ENCODE measurements at places on chromosomes 2 and 18. TPM values are rescaled to one million over a fixed set of nuclear protein-coding genes. Genes with fewer than 3 reads are reported as not detected.

DNA sequence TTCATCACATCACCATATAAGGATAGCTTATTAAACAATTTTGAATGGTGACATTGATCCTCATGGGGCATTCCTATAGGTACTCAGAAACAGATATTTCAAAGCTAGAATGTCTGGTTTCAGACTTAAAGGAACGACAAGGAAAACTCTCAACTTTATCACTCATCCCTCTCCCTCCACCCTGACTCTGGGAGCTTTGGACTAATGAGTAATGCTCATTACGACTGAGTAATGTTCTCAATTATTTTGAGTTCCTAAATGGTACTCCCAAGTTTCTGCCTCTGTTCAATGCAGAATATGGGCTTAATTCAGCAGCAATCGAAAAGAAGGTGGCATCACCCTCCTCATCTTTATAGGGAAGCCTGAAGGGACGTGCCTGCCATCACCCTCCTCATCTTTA, 43.4 kb downstream of the RFX8 start:
- DNase-seq = no peak

GRCh38 chr2:104430852-104431251, 423.1 kb upstream of the POU3F3 start:
- no peak for DNase-seq

GRCh38 chr2:185531721-185532120, 206.9 kb upstream of the FSIP2 start:
- no peak for DNase-seq

DNA sequence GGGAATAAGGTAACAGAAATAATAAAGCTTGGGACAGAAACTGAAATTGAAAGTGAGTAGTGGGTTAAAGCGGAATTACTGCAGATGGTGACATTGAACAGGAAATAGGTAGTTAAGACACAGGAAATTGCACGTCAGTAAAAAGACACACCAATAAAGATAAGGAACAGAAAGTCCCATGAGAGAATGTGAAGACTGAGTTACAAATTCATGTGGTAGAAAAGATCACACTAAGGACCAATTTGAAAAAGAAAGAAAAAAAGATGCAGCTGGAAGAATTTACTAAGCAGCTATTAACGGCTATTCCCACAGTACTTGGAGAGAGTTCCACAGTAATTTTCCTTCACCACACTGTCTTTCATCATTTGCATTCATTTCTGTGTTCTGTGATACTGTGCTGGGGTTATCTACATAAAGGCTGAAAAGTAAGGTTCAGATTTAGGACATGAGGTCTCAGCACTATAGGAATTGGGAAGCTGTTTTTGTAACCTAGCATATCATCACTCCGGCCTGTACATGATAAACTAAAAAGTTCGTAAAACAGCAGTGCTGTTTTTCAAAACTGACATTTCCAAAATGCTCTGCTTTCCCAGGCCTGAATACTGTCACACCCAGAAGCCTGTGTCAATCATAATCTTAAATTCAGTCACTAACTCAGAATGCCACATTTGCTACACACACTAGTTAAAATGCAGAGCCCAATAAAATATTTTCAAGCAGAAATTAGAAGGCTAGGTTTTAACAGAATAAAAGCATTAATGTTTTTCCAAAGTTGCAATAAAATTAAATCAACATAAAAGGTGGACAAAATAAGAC, 42.9 kb downstream of the SRBD1 start:
- DNase-seq = peak; percentile 40

DNA sequence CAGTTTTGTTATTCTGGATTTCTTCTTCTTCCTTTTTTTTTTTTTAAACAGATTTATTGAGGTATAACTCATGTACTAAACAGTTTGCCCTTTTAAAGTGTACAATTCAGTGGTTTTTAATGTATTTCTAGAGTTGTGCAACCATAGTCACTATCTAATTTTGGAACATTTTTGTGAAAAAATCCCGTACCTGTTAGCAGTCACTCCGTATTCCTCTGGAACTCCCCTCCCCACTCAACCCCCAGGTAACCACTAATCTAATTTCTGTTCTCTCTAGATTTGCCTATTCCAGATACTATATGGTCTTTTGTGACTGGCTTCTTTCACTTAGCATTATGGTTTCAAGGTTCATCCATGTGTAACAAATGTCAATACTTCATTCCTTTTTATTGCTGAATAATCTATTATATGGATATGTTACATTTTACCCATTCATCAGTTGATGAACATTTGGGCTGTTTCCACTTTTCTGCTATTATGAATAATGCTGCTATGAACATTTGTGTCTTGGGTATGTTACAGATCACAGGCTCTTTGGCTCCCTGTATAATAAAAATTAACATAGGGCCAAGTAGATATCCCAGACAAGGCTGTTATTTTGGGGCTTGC, 21.9 kb downstream of the EHBP1 start:
- DNase-seq = no peak

DNA sequence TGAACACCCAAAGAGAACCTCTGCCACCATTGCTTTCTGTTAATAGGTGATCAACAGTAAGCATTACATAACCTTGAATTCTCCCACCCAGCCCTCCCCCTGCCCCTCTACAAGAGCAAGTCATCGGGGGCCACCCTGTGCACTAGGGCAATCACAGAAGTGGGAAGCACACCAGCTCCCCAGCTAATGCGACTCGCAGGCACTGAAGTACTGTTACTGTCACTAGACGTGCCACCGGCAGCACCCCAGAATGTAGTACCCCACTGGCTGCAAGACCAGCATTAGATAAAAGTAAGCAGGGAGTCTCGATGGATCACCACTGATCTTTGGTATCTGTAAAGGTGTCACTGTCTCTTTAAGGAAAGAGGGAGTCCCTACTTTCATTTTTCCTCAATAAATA, 167.6 kb downstream of the FAM210A start:
- DNase-seq = no peak

GRCh38 chr18:55479656-55480420, 108.2 kb downstream of the TCF4 start:
- DNase-seq = no peak

GRCh38 chr18:9092665-9093064, 9.8 kb upstream of the NDUFV2 start:
- peak; percentile 45 for DNase-seq

DNA sequence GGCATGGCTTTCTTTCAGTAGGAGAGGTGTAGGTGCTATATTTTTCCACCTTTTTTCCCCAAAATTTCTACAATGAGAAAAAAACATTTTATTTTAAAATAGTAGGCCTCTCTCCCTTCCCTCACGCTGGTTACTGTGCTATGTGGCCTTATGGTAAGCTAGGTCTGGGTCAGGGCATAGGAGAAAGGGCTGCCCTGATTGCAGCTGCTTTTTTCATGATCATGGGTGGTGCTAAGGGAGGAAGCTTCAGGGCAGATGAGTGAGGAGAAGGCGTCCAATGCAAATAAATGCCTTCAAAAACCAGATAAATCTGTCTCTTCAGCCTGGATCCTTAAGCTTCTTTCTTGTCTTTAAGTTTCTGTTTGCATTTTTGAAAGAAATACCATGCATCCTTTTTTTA, 246.4 kb downstream of the ALPK2 start:
- no peak for DNase-seq

GRCh38 chr2:224449212-224450147, 47.6 kb upstream of the FAM124B start:
- no peak for DNase-seq

ADCYAP1 gene
- 0.16 TPM for total RNA-seq

DNA sequence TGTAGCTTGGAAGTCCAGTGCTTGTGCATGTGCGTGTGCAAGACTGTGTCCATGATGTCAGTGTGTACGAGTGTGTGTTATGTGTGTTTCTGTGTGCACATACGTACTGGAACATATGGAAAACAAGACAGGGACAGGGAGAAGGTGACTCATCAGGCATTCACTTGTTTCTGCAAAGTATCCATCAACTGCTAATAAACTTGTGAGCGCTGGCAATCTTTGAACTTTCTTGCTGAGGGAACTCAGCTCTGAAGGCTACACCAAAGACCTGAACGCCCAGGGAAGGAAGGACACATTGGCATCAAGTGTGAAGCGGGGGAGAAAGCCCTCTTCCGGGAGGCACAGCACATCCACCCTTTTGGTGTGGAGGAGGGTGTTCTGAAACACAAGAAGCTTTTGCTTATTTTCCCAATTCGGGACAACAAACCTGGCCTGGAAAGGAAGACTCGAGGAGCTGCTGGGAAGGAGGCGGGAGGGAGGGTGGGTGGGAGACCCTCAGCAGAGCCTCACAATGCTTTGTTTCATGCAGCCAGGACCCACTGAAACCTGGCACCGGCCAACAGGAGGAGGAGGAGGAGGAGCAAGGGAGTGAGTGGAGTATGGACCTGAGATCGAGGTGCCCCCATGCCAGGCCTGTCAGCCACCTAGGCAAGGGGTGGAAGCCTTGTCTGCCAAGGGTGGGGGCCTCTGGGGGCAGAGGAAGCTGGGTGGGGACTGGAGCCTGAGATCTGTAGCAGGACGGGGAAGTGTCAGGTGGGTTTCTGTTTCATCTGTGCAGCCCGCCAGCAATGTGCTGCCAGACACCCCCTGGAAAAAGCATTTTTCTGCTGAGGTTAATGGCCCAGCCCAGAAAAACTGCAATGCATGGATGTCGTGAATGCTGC, 26.8 kb downstream of the SMAD7 start:
- peak; percentile 57 for DNase-seq

LONRF2 gene
- total RNA-seq = 1.8 TPM

- no peak for DNase-seq
Observed at GRCh38 chr2:202609381-202610145, 25.2 kb upstream of the FAM117B start.

DNA sequence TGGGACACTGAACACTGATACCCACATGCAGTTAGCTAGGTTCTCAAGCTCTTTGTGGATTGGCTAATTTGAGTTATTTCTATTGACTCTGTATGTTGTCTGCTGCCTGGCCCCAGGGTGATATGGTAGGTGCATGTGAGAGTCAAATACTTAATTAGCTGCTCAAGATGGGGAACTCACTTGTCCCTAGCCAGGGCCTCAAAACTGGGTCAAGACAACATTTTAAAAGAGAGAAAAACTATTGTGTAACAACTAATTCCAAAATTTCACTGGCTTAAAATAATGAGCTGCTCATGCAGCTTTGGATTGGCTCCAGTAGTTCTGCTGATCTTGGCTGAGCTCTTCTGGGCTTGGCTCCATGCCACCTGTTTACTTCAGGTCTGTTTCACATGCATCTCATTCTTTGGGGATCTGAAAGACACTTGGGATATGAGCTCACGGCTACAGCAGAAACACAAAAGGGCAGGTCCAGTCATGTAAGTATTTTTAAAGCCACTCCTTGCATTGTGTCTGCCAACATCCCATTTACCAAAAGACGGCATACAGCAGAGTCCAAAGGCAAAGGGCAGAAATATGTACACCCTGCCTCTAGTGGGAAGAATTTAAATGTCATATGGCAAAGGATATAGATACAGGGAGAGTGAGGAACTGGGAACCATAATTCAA, 716.8 kb downstream of the SUCLG1 start:
- peak; percentile 27 for DNase-seq

NEU4 gene
- not detected for total RNA-seq

ALPP gene
- not detected for total RNA-seq

BOLL gene
- total RNA-seq = not detected

DNA sequence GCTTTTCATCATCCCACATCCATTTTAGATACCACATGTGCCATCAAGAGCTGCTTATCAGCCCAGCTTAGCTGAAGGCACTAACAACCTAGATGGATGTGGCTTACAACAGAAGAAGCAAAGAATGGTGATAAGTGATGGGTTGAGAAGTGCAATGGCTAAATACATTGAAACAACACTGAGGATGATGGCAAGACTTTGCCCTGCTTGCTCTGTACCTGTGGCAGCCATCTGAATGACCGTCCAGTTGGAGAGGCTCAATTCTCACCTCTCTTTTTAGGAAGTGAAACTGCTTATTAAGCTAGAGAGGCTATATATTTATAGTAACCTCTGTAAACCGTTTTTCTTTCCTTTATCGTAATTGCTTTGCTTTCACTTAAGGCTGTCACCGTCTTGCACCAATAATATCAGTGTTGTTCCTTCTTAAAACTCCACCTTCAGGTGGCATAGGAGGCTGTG, 5.7 kb downstream of the GPATCH11 start:
- DNase-seq = no peak

DNA sequence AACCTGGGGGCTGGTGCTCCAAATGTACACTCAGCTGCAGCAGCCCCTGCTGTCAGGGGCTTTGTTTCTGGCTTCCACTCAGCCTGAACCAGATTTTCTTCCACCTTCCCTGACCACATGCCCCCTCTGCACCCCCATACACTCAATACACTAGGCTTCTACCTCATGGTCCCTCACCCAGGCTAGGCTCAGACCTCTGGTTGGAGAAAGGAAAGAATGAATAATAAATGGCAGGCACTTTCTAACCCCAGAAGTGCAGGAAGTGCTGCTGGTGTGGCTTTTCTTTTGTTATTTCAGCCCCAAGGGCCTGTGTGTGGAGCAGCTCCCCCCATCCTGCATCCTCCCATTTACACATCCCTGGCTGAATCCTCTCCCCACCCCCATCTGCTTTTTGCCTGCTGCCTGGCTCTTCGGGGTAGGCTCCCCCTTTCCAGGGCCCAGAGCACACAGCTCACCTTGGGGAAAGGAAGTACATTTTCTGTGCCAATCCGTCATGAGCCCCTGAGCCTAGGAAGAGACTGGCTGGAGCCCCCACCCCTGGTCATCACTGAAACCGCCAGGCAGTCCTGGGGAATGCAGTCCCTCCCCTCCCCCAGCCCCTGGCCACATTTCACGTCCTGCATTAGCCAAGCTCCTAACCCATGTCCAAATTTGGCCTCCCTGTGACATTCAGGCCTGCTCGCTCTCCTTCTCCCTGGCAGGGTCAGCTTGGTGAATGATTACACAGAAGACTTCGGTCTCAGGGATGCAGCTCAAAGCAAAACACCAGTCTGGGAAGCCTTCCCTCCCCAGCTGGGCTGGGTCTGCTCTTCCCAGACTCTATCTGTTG, 2.6 kb downstream of the DYSF start:
- no peak for DNase-seq

DNA sequence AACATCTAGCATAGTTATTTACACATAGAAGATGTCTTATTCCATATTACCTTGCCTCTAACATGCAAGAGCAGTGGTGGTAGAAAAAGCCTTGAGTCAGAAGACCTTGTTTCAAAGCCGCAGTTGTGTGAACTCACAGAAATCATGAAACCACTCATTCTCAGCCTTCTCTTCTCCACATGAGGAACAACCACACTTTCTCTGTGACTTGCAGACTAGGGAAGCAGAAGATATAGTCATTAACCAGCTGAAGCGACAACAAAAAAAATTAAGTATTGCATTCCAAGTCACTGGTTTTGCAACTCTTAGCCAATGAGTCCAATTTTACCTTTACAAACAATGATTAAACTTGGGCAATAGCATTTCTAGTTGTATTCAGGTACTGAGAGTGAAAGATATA, 19.0 kb downstream of the TWSG1 start:
- no peak for DNase-seq

Data from fibroblast of the aortic adventitia (primary cell).